ENCODE measurements at places on chromosomes 12 and 14.

DNA sequence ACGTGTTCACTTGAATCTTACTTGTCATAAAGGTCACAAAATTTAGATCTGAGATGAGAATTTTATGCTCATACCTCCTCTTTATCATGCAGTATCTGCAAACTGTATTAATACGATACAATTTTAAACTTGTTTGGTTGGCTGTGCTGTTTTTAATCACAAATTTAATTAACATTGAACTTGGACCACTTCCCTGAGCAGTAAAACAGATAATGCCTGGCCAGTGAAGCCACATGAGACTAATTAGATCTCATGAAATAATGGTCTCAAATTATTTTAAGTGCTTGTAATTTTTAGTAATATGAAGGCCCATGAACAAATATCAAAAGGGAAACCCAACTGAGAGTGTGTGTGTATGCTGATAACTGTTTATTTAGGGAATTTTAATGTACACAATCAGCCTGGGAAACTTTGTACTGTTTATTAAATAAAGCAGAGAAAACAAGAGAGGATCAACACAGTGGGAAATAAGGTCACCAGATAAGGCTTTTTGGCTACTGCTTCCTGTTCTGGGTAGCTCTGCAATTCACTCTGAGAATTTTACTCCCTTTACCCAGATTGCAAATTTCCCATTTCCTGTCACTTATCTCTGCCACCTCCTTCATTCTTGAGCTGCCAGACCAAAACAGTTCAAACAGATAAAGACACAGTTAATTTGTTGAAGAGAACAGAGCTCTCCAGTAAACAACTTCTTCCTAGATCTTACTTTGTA lies 61.6 kb upstream of the GNPNAT1 start:
- no peak for DNase-seq

DNA sequence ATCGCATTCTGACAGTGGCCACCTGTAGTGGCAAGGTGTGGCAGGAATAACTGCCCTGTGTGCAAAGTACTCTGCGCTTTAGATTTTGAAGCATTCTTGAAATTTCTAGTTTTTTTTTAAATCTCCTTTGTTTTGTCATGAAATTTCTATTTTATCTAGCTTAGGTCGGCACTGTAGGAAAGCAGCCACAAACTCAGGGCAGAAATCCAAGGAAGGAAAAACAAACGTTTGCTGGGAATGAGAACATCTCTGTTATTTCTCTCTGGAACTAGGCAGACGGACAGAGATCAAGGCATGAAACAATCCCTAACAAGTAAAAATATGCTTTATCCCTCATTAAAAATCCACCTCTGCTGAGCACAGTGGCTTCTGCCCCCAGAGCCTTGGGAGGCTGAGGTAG lies 1.3 kb upstream of the NR2C1 start:
- DNase-seq = no peak

GRCh38 chr12:132593938-132594358 lies 16.4 kb downstream of the LRCOL1 start:
- DNase-seq = no peak

- DNase-seq = no peak
Observed at GRCh38 chr12:47184813-47185212, 105.1 kb upstream of the AMIGO2 start.

- DNase-seq = no peak
Observed at GRCh38 chr12:102966200-102966863, 8.9 kb downstream of the ASCL1 start.

- DNase-seq = no peak
Observed at GRCh38 chr14:103273145-103273744, 60.8 kb upstream of the EIF5 start.

GRCh38 chr14:67269298-67270060 lies 28.2 kb downstream of the PALS1 start:
- DNase-seq = no peak

DNA sequence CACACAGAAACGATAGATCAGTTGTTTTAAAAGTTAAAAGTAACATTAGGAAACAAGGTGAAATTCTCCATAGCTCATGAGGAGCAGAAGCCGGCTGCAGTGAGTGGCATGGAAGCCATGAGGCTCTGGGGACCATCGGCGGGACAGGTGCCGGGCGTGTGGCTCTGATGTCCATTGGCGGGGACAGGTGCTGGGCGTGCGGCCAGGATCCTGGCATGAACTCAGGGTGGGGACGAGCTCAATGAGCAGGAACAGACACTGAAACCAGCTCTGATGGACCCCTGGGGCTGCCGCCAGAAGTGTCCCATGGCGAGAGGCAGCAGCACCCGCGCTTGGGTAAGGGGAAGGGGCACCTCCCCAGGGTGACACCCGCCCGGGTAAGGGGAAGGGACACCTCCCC lies 75.1 kb downstream of the NOC4L start:
- DNase-seq = no peak

DNA sequence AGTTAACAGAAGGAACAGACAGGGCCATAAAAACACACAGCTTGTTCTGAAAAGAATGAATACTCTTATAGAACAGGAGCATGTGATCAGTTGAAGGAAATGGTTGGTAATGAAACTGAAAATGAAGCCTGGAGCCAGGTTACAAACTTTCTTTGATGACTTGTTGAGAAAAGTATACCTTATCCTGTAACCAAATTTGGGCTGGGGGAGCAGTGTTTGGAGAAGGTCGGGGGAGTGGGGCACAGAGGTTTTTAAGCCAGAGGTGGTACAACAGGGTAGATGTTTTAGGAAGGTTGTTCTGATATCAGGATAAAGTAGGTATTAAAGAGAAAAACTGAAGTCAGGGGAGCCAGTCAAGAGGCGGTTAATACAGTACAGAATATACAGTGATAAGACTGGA lies 8.2 kb downstream of the GOLT1B start:
- DNase-seq = no peak

GRCh38 chr14:66900719-66901118 lies 288.5 kb upstream of the GARIN2 start:
- DNase-seq = no peak

- no peak for DNase-seq
Observed at GRCh38 chr12:114924946-114925475, 241.0 kb upstream of the TBX3 start.

GRCh38 chr12:131827961-131828534 lies at the start of gene MMP17:
Gene MMP17 (plus strand): TSS chr12:131828393. CDS start chr12:131828495, 102 bp downstream.
- no peak for DNase-seq

GRCh38 chr12:68245180-68246021 lies 8.0 kb downstream of the IL22 start:
- DNase-seq = no peak

- DNase-seq = no peak
Observed at GRCh38 chr14:103576371-103577024, 13.7 kb downstream of the COA8 start.

- no peak for DNase-seq
Observed at GRCh38 chr12:5123921-5124320, 80.2 kb downstream of the KCNA5 start.

DNA sequence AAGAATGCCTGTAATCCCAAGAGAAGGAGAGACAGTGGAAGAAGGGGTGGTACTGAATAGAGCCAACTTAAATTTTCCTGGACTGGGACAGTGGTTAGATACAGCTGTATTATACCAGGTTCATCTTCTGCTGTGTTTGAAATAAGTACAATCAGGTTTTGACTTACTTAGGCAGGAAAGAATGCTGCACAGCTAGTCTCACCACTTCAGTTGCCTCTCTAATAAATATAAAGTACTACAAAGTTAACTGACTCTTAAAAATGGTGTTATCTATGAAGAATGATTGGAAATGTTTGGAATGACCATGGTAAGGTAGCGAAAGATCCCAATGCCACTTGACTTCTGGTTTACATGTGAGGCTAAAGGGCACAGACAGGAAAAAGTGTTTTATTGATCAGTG lies 652.1 kb downstream of the NOVA1 start:
- DNase-seq = no peak

All from stimulated activated CD8-positive, alpha-beta memory T cell treated with anti-CD3 and anti-CD28 coated beads, Interleukin-7, amount 100 ng/mL, for 24 hours (primary cell).